CD14-positive monocyte (primary cell): ENCODE measurements at places on chromosomes 11 and 22. TPM values are rescaled to one million over a fixed set of nuclear protein-coding genes. Genes with fewer than 3 reads are reported as not detected.
A peak's percentile ranks its signal among the peaks of the same experiment; 100 is the strongest.

GRCh38 chr11:62432695-62433094 is 13.9 kb downstream of the SCGB1A1 start:
- no peaks in the 10 kb centered on the region for H3K36me3 ChIP-seq
- peaks cover 94% of the 10 kb centered on the region for H3K4me1 ChIP-seq
- peak overlapping the region; percentile 96 for H3K27ac ChIP-seq
- DNase-seq: no peak

DNA sequence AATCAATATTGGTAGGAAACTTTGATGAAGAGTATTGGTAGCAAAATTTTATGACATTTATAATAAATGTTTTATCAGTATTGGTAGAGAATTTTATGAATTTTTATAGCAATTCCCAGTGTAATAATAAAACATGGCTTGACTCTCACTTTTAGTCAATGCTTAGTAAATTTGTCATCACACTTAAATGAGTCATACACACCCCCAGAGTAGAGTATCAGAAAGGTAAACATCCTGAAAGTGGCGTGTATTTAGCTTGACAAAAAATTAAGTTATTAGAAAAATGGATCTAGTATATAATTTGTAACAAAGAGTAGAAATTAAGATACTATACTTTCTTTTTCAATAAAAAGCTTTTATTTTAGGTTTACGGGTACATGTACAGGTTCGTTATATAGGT is 2.6 kb downstream of the MS4A3 start:
- no peaks in the 10 kb centered on the region for H3K36me3 ChIP-seq
- H3K4me1 ChIP-seq: peaks cover 50% of the 10 kb centered on the region
- no peaks in the 10 kb centered on the region for H3K27me3 ChIP-seq
- H3K27ac ChIP-seq: no peak overlapping the region

- no peak overlapping the region for H3K4me3 ChIP-seq
- DNase-seq: no peak
Measured at GRCh38 chr11:86621854-86622253, 50.6 kb downstream of the ME3 start.

DNA sequence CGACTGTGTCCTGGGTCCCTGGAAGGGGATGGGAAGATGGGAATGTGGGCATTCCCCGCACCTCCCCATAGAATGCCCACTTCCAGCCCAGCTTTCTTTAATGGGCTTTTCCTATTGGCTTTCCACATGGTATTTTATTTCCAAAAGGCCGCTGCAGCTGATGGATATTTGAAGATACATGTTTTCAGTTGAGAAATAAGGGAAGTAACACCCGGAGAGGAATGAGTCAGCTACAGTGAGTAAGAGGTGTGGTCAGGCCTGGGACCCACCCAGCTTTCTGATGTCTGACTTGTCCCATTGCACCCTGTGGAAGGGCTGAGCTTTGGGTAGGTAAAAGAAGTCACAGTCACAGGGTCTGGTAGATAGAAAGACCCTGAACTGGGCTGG is 476.9 kb downstream of the MIAT start:
- no peak overlapping the region for H3K4me3 ChIP-seq
- peak overlapping the region; percentile 85 for H3K27ac ChIP-seq
- DNase-seq: peak; percentile 97
- peaks cover 65% of the 10 kb centered on the region for H3K4me1 ChIP-seq

USP2 gene
- polyA plus RNA-seq: not detected

CD6 gene
- polyA plus RNA-seq: 0.09 and 0.47 TPM in 2 replicates

DDI1 gene
- not detected for polyA plus RNA-seq
